Activated naive CD4-positive, alpha-beta T cell treated with anti-CD3 and anti-CD28 coated beads, Interleukin-2, amount 50 U/mL, for 72 hours (primary cell): ENCODE measurements at places on chromosomes 3 and 15. TPM values are rescaled to one million over a fixed set of nuclear protein-coding genes. Genes with fewer than 3 reads are reported as not detected.

Gene ABTB1
- total RNA-seq = 12.2 TPM

Gene FOXL2NB
- not detected for total RNA-seq

Gene PCOLCE2
- total RNA-seq = not detected

Gene RBPMS2
- total RNA-seq = not detected

Gene GNAT1
- not detected for total RNA-seq

Gene RBP2
- not detected for total RNA-seq

Gene ZNF662
- 1.7 TPM for total RNA-seq

Gene MANF
- 93.6 TPM for total RNA-seq

Gene ITIH4
- total RNA-seq = 16.5 TPM

Gene SPTSSB
- not detected for total RNA-seq

Gene TTLL13
- 1.0 TPM for total RNA-seq

Gene MAGI1
- total RNA-seq = not detected

Gene PFKFB4
- total RNA-seq = 139 TPM

Gene OR5H1
- not detected for total RNA-seq

Gene TRIM71
- total RNA-seq = 0.02 TPM

Gene SETMAR
- 12.1 TPM for total RNA-seq

Gene ROPN1
- total RNA-seq = not detected

Gene STAC
- total RNA-seq = not detected

Gene FHIT
- total RNA-seq = 37.0 TPM

Gene AQP9
- not detected for total RNA-seq

Gene PLAAT1
- not detected for total RNA-seq

Gene ALS2CL
- 2.0 TPM for total RNA-seq

Gene HIGD2B
- 0.68 TPM for total RNA-seq

Gene DUSP7
- total RNA-seq = 17.5 TPM

Gene SLC25A36
- 98.6 TPM for total RNA-seq

Gene SNRK
- 28.6 TPM for total RNA-seq

Gene PIK3R4
- total RNA-seq = 32.4 TPM

Gene SEMA3G
- 0.20 TPM for total RNA-seq

Gene RAD18
- 51.6 TPM for total RNA-seq
